ENCODE measurements at places on chromosomes 2 and 18.

GRCh38 chr18:5434425-5434824 lies 109.4 kb downstream of the EPB41L3 start:
- DNase-seq = no peak

DNA sequence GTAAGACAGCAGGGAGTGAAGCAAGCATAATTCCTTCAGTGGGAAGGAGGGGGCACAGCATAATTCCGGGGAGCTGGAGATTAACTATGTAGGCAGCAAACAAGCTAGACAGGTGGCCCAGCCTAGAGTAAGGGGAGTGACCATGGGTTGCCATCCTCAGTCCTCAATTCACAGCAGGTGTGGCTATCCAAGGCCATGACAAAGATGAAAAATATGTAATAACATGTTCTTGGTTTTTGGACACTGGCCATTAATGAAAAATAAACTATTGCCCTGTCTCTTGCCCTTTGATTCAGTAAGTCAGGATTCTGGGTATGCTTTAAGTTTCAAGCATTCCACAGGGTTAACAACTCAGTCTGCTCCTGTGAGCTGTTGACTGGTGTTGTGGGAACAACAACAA lies 65.0 kb downstream of the CYP1B1 start:
- DNase-seq = no peak

DNA sequence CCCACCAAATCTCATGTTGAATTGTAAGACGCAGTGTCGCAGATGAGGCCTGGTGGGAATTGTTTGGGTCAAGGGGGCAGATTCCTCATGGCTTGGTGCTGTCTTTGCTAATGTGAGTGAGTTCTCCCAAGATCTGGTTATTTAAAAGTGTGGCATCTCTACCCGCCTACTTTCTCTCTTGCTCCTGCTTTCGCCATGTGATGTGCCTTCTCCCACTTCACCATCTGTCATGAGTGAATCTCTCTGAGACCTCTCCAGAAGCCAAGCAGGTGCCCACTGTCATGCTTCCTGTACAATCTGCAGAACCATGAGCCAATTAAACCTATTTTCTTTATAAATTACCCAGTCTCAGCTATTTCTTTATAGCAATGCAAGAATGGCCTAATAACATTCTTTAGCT lies 246.6 kb upstream of the CDH20 start:
- DNase-seq = no peak

GRCh38 chr18:37662099-37662498 lies 96.5 kb upstream of the CELF4 start:
- DNase-seq = no peak

GRCh38 chr18:76991021-76991688 lies 141.4 kb downstream of the MBP start:
- DNase-seq = no peak

- no peak for DNase-seq
These were observed 31.3 kb downstream of the HJURP start for GRCh38 chr2:233822781-233823730.

- DNase-seq = no peak
These were observed 10.4 kb downstream of the IL36A start for GRCh38 chr2:113015655-113016054.

DNA sequence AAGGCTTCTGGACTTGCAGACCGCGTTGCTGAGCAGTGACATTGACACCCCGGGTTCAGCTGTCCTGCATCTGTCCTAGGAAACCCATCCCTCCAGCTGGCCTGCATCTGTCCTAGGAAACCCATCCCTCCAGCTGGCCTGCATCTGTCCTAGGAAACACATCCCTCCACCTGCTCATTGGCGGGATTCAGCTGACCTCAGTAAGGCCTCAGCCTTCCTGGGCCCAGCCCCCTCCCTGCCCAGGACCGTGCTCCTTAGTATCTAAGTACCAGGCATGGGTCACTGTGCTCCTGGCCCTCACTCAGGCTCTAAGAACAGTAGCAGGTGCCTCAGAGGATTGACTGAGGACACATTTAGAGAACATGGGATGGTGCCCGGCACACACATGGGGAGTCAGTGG lies 1.2 kb downstream of the MLPH start:
- DNase-seq = no peak

DNA sequence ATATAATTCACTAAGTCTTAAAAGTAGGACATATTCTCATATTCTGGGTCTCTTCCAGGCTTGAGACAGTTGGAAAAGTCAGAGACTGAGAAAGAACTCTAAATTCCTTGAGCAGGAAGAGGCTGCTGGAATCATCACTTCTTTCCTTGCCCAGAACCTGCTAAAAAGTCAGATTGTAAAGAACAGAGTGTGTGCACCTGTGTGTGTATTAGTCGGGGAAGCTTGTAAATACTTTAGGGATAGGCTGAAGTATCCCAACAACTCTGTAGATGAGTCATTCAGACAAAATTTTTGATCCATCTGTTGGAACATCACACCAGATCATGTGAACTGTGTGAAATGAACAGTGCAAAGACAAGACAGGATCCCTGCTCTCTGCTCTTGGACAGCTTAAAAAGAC lies 16.1 kb downstream of the GAREM1 start:
- no peak for DNase-seq

DNA sequence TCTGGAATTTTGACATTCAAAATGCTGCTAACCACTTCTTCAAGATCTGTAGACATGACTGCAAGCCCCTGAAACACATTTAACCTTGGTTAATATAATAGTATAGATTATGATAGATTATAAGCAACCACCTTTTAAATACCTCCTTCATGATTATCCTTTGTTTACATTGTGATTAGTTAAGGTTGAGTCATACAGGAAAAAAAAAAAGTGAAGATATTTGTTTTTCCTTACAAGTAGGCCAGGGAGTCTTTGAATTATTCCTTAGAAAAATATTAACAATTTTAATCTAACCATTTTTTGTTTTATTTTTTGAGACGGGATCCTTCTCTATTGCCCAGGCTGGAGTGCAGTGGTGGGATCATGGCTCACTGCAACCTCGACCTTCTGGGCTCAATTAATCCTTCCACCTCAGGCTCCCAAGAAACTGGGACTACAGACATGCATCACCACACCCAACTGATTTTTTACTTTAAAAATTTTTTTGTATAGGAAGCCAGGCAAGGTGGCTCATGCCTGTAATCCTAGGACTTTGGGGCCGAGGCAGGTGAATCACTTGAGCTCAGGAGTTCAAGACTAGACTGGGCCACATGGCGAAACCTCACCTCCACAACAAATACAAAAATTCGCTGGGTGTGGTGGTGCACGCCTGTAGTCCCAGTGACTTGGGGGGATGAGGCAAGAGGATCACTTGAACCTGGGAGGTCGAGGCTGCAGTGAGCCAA lies 99.4 kb downstream of the SLC39A10 start:
- no peak for DNase-seq

GRCh38 chr2:96150791-96151594 lies 5.8 kb upstream of the DUSP2 start:
- peak; percentile 2 for DNase-seq

- DNase-seq = no peak
These were observed 8.3 kb downstream of the SERPINE2 start for GRCh38 chr2:224030786-224031185.

DNA sequence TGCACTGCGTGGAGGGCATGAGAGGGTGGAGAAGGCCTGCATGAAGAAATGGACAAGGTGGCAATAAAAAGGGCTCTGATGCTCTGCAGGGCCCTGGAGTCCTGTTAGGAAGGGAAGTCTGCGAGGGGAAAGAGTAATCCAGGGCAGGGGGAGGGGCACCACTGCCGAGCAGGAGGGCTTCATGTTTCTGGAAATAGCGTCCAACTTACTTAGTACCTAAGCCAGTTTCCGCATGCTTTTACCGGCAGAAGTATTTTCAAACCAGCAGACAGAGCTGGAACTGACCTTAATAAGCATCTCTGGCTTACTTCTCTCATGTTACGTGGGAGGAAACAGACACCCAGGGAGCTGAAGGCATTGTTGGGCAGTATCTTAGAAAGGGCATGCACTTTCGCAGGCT lies 156.7 kb downstream of the GALNT14 start:
- peak; percentile 64 for DNase-seq

DNA sequence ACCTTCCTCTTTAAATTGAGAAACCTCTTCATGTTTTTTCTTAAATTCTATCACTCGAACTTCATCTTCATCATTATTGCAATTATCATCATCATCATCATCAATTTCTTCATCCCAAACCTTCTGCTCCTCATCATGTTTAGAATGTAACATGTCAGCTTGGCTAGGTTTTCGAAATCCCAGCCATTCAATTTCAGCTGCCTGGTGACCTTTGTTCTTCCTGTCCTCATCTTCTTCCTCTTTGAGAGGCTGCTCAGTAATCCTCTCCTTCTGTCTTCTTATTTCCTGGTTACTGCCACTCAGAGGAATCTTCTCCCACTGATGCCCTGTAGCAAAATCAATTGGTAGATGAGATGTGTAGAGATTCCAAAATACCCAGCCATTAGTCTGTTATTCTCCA lies 4.2 kb downstream of the ERMN start:
- no peak for DNase-seq

DNA sequence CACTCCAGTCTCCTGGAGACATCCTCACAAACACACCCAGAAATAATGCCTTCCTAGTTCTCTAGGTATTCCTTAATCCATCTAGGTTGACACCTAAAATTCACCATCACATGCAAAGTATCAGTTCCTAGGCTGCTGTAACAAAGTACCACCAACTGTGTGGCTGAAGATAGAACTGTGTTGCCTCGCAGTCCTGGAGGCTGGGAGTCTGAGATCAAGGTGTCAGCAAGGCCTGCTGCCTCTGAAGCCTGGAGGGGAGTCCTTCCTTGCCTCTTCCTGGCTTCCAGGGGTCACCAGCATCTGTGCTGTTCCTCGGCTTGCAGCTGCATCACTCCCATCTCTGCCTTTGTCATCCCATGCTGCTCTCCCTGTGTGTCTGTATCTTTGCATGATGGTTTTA lies 36.3 kb upstream of the TMEM131 start:
- no peak for DNase-seq

DNA sequence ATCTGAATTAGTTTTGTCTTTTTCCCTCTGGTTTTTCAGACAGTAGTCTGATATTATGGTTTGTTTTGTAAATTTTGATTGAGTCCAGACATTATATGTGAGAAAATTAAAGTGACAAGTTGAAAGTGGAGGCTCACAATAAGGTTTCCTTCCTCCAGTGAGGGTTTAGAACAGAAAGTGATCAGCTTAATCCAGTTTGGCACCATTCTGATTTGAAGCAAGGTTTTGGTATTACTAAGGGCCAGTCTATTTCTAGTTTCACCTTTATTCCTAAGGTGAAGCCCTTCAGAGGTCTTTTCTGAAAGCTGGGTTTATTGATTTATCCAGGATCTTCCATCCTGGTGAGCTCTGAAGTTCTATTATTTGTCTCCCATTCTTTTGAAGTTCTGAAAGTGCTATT lies 68.7 kb downstream of the CDC42EP3 start:
- no peak for DNase-seq

GRCh38 chr2:2717406-2717805 lies 386.3 kb upstream of the MYT1L start:
- no peak for DNase-seq

GRCh38 chr2:233384811-233385488 lies 30.7 kb downstream of the DGKD start:
- DNase-seq = no peak

DNA sequence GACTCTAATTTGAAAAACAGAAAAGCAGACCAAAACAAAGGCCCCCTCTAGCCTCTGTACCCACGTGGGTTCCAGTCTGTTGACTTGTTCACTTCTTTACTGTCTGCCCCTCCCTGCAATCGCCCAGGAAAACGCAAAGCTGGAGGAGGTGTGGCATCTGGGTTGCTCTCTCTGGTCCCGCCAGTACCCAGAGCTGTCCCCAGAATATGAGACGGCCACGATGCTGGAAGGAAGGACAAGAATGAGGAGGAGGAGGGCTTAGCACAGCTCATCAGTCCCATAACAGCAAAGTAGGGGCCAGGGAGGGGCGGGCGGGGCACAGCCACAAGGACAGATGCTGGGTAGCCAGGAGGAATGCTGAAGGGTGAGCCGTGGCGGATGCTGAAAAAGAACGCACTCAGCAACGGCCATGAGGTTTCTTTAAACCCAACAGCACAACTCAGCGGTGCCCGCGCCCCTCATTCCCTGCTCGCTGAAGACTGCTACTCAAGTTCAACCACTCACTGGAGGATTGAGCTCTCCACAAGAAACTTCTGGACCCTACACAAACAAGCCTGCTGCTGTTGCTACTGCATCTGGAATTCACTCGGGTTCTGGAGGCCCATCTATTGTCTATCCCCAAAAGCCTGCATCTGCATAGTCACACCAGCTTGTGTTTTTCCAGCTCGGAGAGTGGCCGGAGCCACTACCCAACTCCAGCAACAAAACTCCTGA lies 187.7 kb downstream of the HDAC4 start:
- no peak for DNase-seq

GRCh38 chr2:70469961-70470360 lies 83.7 kb downstream of the TGFA start:
- DNase-seq = no peak

DNA sequence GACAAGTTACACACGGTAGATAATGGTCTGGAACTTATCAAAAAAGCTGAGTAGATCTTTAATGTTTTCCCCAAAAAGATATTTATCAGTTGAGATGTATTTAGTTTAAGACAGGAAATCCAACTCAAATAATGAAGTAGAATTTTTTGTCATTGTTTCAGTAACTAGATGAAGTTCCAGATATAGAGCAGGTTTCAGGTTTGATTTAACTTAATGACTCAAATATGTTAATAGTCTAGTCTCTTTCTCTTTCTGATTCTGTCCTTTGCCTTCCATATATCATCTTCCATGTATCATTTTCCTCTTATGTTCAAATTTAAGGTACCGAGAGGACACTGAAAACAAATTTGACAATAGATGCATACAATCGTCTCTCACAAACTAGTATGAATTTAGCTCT lies 23.6 kb upstream of the DOCK10 start:
- DNase-seq = no peak

DNA sequence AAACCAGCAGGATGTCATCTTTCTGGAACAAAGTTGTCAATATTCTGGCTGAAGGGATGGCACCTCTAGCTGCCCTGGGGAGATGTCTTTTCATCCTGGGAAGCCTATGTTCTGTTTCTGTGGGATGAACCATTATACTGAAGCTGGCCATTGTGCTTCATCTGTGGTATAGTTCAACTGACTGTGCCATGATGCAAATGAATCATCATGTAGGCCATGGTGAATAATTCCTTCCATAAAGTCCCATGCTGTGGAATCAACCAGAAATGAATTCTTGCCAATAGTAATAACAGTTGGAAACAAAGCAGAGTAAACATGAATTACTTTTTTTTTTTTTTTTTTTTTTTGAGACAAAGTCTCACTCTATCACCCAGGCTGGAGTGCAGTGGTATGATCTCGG lies 64.1 kb upstream of the CNGA3 start:
- DNase-seq = no peak

DNA sequence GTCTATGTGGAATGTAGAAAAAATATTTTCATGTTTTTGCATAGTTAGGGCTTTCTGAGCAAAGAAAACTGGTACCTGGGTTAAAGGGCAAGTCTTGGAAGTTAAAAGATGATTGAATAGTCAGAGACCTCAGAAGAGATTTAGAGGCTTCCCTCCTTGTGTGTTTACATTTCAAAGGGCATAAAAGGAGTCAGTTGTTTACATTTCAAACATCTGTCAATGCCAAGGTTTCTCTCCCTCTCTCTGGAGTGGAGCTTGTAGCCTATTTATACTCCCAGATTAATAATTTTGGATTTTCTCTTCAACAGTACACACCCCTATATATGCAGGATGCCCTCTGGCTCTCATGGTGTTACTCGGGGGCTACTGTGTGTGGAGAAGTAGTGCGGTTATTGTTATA lies 8.6 kb downstream of the M1AP start:
- no peak for DNase-seq

All from hepatocyte (in vitro differentiated cells).